ENCODE measurements at places on chromosomes 12 and 14.

DNA sequence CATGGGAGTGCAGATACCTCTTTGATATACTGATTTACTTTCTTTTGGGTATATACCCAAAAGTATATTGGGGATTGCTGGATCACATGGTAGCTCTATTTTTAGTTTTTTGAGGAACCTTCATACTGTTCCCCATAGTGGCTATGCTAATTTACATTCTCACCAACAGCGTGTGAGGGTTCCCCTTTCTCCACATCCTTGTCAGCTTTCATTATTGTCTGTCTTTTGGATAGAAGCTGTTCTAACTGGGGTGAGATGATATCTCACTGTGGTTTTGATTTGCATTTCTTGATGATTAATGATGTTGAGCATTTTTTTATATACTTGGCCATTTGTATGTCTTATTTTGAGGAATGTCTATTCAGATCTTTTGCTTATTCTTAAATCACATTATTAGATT lies 44.1 kb upstream of the JDP2 start:
- DNase-seq, result no peak

DNA sequence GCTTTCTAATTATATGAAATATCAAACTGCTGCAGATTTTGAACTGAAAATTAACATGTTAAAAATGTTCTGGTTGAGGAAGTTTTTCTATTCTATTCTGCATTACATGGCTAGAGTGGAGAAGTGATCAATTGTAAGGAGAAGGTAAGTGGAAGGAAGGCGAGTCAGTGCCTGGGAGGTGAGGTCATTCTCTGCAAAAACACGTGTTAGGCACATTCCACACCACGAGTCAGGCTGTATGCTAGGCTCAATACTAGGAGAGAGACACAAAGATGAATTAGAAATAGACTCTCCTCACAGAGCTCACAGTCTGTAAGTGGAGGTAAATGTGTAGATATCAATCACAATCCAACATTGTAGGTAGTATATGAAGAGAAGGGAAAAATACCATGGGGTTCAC lies 194.1 kb downstream of the NOVA1 start:
- no peak for DNase-seq

DNA sequence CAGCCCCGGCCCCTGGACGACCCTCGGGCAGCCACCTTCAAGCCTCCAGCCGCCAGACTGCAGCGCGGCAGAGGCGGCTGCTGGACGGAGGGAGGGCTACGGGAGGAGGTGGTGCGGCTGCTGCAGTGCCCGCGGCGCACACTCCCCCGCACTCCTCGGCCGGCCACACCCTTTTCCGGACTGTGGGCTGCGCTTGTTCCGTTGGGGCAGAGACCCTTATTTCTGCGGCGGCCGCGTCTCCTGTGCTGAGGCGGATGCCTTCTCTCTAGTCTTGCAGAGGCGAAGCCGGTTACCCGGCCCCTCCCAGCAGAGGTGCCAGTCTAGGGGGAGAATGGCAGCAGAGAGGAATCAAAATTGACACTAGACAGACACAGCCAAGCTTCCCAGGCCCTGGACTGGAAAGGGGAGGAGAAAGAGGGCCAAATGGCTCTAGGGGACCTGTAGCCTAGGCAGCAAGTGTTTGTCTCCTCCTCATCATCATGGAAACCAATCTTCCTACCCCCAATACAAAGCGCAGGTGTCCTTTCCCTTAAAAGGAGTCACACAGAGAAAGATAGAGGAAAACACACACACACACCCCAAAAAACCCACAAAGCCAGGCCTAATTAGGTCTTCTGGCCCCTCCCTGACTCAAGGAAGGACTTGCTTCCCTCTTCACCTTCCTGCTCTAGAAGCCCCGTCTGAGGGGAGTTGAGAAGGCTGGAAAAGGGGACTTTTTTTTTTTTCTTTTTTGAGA lies 1.3 kb downstream of the ESYT1 start:
- DNase-seq, result no peak

DNA sequence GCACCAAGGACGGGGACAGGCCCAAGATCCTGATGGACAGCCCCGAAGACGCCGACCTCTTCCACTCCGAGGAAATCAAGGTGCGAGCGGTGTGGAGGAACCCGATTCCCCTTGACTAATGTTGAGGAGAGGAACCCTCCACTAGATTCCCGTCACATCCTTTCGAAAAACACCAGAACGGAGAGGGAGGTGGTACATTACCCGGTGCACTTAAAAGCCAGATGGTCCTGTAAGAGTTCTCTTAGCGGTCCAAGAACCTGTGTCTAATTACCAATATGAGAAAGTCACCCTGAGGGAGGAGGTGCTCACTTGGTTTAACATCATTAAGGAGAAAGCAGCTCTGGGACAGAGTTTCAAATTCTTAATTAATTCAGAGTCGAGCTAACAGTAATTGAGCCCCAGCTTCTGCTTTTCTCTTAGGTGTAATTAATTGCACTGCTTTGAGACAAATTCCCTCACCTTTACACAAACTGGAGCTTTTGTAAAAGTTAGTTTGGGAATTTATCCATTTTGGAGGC lies 450 bp downstream of the PRKAB1 start:
- DNase-seq, result no peak

- no peak for DNase-seq
These were observed 27.1 kb upstream of the NR2C1 start for GRCh38 chr12:95100264-95101190.

- no peak for DNase-seq
These were observed 735 bp downstream of the RNASE6 start for GRCh38 chr14:20781803-20782202.

GRCh38 chr14:81686512-81686911 lies 152.9 kb upstream of the SEL1L start:
- no peak for DNase-seq

GRCh38 chr14:100454437-100454836 lies 131.3 kb downstream of the SLC25A47 start:
- DNase-seq, result no peak

DNA sequence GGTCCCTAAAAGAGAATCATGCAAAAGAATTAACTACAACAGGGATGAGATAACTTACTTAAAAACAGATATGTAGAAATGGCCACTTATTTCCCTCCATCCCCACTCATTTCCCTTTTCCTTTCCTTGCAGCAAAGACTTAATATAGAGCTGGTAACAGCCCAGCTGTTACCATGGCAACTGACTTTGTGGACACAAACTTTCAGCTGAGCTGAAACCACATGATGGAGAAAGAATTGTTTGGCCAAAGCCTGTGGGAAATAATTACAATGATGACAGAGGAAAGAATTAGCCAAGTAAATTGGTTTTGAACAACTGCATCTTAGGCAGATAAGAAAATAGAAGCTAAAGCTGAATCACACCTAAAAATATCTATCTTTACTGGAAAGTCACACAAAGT lies 364.9 kb downstream of the GALC start:
- DNase-seq, result no peak

DNA sequence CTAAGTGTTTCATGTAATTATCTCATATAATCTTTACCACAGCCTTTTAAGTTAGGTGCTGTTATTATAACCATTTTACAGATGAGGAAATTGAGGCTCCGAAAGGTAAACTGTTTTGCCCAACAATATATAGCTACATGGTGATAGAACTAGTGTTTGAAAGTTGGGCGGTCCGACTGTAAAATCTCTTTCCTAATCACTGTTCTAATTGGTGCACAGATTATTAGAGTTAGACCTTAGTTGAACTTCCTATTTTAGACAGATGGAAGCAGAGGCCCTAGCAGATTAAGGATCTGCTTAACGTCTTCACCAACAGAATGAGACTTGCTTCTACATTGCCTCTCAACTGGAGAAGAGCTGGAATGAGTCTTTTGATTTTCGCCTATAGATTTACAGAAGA lies 30.0 kb upstream of the DUSP6 start:
- DNase-seq, result no peak

GRCh38 chr12:108146035-108146893 lies 17.2 kb downstream of the WSCD2 start:
- no peak for DNase-seq
